ENCODE measurements at places on chromosomes 6 and 20.

DNA sequence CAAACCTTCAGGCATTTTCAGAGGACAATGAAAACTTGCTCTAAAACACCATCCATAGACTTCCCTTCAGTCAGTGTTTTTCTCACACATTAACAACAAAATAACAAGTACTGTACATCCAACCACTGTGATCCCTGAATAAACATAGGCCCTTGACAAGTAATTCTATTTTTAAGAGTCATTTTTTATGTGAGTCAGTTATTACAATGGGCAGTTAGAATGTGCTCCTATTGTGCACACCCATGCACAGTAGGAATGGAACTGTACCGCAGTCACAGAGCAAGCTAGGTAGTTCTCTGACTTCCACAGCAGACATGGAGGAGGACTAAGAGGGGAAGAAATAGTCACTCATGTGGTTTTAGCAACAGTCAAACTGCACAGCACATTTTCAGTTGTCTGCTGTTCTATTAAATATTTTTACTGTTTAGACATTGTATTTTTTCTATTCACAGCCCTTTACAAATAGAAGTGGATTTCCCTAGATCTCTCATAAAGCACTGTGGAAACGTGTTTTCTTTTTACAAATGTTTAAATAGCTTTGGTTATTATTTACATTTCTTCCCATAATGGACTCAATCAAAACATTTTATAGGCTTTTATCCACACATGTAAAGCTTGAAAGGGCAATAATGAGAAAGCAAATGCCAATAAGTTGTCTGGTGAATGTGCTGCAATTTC lies 100.4 kb downstream of the JAG1 start:
- DNase-seq = no peak

DNA sequence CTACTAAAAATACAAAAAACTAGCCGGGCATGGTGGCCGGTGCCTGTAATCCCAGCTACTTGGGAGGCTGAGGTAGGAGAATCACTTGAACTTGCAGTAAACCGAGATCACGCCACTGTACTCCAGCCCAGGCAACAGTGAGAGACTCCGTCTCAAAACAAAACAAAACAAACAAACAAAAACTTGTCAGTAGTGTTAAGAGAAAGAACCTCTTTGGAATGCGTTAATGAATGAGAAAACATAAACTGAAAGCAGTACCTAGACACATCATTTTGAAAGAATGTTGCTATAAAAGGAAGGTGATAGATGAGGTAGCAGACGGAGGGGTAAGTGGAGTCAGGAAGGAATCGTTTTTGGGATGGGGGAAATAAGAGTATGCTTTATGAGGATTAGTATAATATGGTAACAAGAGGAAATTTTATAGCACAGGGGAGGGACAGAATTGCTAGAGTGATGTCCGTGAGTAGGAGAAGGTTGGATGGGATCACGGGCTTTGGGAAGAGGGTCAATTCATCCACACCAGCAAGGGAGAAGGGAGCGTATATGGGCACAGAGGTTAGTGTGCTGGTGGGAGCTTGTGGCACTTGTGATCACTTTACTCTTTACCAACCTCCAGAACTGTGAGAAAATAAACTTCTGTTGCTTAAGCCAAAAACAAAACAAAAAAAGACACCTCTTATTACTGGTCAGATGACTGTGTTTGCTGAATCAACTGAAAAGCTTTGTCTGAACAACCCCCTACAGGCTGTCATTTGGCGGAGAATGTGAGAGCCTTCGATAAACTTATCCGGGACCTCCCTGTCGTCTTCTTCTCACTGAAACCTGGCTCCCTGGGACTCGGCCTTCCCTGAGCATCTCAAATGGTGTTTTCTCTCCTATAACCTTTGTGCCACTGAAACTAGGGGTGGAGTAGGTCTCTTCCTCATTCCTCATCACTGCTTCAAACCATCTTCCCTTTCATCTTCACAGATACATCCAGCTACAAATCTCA lies 48.9 kb upstream of the TFAP2A start:
- DNase-seq = no peak

GRCh38 chr6:137271245-137272183 lies 52.3 kb upstream of the IFNGR1 start:
- no peak for DNase-seq

DNA sequence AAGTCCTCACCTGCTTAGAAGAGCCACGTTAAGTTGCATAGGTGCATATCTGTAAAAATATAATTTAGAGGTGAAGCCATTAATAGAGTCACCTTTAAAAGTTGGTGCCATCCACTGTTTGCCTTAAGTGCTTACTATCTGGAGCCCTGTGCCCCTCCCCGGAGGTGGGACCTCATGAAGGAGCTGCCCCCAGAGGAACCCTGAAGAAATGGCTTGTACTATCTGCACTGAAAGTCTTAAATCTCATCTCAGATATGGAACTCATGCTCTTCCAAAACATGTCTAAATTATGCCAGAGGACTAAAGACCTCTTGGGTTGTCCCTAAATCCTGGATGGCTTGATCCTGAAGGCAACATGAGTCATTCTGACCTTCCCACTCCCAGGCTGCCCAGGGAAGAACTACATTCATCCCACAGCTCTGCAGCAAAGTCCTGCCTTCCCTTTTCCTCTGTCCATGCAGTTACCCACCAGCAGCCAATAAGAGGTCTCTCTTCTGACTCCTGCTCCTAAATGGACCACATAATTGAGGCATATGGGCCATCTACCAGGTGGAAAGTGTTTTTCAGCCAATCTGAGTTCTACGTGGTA lies 85.3 kb downstream of the ASXL1 start:
- DNase-seq = no peak

DNA sequence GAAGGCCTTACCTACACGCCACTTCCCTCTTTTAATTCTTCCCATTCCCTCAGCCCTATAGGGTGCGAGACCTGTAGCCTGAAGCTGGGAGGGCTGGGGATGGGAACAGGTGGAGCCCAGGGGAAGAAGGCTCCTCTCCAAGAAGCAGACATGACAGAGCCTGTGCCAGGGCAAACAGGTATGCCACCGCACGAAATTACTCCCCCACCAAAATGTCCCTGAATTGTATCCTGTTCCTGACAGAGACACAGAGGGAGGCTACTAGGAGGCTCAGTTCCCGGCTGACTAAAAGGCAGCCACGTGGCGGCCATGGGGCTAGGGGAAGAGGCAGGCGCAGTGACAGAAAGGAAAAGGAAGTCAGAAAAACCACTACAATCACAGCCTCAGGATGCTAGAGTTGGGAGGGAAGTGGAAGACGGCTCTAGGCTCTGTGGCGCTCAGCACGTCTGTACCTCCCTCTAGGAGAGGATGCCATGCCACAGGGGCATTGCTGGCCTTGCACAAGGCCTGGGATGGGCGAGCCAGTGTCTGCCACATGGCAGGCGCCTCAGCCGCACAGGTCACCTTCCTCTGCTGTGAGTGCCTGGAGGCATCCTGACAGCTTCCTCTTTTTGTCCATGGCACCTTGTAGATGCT lies 27.7 kb downstream of the TFEB start:
- DNase-seq = no peak

DNA sequence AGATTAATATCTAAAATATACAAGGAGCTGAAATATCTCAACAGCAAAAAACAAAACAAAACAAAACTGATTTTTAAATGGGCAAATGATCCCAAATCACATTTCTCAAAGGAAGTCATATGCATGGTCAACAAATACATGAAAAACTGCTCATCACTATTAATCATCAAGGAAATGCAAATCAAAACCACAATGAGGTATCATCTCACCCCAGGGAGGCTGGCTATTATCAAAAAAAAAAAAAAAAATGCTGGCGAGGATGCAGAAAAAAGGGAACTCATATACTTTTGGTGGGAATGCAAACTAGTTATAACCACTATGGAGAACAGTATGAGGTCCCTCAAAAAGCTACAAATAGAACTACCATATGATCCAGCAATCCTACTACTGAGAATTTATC lies 34.6 kb downstream of the REPS1 start:
- DNase-seq = no peak

GRCh38 chr20:24303393-24304170 lies 165.8 kb upstream of the SYNDIG1 start:
- DNase-seq = no peak

- no peak for DNase-seq
These were observed 6.6 kb downstream of the CST8 start for GRCh38 chr20:23497536-23497935.

GRCh38 chr20:49938173-49939163 lies 2.3 kb downstream of the RNF114 start:
- DNase-seq = no peak

Data from skeletal muscle cell (primary cell).